ENCODE measurements at places on chromosomes 2 and 18.
A peak's percentile ranks its signal among the peaks of the same experiment; 100 is the strongest.

DNA sequence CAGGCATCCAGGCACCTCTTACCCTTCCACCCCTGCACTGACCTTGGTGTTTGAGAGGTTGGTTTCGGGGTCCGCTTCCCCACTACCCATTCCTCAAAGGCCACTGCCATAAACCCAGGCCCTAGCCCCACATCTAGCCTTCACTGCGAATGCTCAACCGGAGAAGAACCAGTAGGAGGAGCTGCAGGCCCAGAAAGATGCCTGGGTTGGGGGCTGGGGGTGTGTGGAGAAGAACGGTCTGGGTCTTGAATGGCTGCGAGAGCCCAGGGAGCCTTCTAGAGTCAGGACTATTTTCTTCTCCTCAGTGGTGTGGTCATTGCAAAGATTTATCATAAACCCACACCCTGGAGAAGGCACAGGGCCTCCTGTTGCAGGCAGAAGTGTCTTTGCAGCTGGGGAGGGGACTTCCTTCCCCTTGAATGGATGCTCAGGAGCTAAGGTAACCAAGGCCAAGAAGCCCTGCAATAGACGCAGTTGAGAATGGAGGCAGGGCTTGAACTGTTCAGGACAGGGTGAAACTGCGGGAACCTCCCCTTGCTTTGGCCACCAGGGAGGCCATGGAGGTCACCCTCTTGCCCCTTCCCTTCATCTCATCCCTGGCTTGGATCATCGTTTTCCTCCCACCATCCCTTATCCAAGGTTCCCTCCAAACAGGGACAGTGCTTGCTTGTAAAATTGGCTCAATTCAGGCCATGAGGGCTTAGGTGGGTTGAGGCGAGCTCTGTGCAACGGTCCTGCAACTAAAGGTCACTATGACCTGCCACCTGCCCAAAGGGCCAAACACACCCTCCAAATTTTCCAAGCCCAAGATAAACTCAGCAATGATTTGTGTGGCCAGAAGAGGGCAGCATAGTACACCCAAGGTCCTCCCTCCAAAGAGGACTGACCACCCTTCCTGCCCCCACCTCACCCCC, 20.9 kb downstream of the THNSL2 start:
- peak; percentile 46 for DNase-seq

DNA sequence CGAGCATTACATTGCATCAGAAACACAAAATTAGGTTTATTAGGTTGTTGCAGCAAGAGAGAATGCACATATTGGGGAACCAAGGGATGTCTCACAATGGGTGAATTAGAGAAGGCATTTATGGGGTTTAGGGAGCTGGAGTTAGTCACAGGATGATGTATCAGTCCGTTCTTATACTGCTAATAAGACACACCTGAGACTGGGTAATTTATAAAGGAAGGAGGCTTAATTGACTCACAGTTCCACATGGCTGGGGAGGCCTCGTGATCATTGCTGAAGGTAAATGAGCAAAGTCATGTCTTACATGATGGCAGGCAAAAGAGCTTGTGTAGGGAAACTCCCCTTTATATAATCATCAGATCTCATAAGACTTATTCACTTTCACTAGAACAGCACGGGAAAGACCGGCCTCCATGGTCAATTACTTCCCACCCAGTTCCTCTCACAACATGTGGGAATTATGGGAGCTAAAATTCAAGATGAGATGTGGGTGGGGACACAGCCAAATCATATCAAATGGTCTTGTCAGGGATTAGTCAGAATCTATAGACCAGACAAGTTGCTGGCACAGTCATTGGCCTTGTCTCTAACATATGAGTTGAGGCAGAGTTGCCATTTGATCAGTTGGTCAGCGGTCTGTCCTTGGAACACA, 61.9 kb upstream of the RBMS1 start:
- no peak for DNase-seq

DNA sequence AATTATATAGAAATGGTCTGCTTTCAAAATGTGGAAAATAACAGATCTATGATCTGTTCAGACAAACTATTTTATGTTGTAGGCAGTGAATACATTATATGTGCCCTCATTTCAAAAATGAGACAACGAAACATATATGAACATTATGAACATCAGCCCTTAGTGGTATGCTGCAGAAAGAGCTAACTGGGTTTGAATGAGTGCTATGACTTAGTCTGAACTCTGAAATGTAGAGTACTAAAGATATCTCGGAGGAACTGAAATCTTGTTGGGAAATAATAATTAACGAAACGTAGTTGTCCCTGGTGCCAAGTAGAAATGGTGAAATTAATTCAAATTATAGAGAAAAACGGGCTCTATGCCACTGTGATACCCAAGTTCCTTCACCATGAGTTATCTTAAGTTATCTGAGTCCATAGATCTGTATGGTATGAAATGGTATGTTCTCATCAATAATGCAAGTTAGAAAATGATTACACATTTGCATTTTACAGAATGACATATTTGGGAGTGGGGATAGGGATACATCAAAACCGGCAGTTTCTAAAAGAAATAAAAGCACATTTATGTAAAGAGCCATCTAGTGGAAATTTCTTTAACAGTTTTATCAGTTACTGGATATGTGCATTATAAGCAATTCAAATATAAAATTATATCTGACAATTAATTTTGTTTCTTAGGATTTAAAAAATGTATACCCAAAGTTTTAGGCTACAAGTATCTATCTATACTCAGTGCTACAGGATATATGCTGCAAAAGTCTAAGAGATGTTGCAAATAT, 26.7 kb downstream of the STARD6 start:
- DNase-seq, result no peak

GRCh38 chr2:6771634-6772611, 93.8 kb downstream of the CMPK2 start:
- peak; percentile 14 for DNase-seq

DNA sequence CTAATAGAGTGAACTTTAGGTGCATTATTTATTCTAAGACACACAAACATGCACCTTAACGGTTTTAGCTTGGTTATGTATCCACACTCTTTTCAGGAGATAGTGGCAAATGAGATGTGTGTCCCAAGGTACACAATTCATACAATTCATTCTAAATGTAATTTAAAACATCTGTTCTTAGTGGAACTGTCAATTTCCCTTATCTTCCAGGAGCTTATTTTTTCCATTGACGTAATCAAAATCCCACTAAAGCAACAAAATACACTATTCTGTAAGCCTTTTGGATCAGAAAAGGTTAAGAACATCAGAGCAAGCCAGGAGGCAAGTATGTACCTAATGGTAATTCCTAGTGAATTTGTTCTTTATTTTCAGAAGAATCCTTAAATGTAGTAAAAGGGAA, 19.8 kb downstream of the EIF2AK3 start:
- DNase-seq, result no peak
